HS-5 (cell line): ENCODE measurements at places on chromosomes 4 and X.

DNA sequence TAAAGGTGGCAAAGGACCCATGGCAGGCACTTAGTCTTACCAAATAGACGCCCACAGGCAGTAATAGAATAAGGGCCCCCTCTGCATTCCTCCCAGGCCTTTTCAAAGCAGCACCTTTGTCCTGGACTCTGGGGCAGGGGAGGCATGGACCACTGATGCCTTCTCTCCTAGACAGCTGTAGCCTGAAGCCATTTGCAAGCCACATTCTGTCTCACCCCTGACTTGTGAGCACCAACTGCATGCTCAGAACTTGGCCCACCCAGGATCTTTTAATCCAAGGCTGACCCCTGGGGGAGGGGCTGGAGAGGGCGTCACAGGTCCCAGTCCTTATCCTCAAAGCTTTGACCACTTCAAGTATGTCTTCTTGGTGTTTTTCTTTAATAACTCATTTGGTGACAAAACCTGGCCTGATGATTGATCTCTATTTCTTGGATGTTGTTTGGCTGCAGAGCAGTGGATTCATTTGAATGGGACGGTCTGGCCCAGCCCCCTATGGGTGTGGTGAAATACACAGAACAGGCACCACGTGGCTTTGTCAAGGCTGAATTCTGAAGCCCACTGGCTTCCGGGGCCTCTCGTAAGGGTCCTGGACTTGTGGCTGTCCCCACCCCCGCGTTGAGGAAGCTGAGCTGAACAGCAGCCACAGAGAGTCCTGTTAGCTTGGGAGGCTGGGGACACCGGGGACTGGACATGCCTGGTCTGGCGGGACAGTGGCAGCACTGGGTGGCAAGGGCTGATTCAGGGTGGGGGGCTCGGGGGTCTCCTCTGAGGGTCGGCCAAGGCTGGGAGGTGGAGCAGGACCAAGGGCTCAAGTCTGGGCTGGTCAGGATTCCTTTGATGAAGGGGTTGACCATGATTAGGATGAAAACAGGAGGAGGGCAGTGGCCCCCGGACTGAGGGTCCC, 36.6 kb downstream of the ADRA2C start:
- no peak for DNase-seq

DNA sequence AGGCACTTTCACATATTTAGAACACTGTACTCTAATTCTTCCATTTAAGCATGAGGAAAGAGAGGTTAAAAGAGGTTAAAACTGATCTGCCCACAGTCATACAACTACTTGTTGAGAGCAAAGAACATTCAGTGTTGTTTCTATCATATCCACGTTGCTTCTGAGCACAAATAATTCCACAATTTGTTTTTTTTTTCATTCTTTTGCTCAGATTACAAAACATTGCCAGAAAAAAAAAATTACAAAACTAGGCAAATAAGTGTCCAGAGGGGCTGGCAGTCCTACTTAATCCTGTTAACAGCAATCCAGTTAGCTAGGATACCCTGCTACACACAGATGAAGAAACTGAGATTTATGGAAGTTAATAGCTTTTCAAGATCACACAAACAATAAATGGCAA, 6.3 kb upstream of the USP53 start:
- no peak for DNase-seq

DNA sequence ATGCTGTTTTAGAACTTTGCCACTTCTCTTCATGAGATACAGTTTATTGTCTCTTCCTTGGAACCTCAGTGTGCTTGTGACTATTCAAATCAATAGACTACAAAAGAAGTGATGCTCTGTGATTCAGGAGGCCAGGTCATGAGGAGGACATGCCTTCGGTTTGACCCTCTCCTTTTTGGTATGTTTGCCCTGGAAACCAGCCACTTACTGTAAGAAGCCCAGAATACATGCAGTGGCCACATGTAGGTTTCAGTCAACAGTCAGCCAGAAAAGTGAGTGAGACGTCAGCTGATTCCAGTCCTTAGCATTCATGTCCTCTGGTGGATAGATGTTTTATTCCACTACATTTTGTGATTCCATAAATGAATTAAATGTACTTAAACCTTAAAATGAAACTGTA, 328.7 kb downstream of the PCDH18 start:
- DNase-seq: no peak

DNA sequence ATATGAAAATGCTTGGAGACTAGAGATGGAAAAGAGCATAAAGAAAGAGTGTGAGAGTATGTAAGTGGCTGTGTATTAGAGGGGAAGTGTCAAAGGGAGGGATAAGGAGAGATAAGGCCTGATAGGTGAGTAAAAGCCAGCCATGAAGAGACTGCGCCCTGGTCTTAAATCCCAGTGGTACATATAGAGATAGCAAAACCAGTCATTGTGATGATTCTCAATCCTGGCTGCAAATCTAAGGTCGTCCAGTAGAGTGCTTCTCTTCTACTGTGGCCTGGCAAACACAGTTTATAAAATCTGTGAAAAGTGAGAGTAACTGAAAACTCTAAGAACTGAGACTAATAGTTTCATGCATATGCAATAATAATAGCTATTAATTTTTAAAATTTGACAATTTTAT, 86.9 kb downstream of the MAB21L2 start:
- no peak for DNase-seq

GRCh38 chrX:55118574-55118973, 29.8 kb downstream of the PAGE2 start:
- no peak for DNase-seq

- DNase-seq: no peak
Measured at GRCh38 chrX:109654516-109655109, 29.6 kb upstream of the KCNE5 start.
